ENCODE measurements at places on chromosomes 1 and 21.
A peak's percentile ranks its signal among the peaks of the same experiment; 100 is the strongest.

- no peak for DNase-seq
Measured at GRCh38 chr1:50257940-50258685, 149.4 kb downstream of the ELAVL4 start.

DNA sequence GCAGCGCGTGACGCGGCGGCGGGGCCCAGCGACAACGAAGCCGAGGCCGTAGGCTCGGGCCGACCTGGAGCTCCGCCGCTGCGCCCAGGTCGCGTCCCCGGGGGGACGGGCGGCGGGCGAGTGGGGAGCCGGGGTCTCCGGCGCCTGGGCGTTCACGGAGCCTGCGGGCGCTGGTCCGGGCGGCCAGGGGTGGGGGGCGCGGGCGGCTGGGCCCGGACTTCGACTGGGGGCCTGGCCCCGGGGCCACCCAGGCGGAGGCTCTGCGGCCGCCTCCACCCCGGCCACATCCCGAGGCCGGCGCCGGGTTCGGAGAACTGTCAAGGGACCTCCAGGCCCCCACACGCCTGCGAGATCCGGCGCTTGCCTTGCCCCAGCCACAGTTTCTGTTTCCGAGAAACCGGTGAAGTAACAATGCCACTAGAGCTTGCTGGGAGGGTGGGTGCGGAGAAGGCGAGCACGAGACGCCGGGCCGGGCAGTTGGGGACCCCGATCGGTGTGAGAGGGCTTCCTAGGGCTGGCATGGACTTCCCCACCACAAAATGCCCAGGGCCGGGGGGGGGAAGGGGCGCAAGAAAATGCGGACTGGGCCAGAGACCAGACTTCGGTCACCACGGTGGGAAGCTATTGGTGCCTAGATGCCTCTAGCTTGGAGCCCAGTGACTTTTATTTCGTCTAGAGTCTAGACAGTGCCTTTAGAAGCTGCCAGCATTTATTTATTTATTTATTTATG is 501 bp downstream of the FBXO6 start:
- peak; percentile 48 for DNase-seq

DNA sequence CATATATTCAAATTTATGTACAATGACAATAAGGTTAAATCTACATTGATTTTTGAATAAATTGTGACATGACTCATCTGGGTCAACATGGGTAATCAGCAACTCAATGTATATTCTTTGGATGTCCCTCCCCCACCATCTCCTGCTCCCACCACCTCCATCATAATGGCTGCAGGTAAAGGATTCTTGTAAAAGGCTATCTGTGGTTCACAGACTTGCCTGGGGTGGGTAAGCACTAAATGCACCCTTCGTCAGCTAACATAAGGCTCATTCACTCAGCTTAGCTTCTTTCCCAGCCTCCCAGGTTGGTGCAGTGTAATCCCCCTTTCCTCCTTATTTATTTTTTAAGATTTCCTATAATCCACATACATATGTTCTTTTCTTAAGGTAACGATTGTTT is 355.7 kb upstream of the DPYD start:
- no peak for DNase-seq

DNA sequence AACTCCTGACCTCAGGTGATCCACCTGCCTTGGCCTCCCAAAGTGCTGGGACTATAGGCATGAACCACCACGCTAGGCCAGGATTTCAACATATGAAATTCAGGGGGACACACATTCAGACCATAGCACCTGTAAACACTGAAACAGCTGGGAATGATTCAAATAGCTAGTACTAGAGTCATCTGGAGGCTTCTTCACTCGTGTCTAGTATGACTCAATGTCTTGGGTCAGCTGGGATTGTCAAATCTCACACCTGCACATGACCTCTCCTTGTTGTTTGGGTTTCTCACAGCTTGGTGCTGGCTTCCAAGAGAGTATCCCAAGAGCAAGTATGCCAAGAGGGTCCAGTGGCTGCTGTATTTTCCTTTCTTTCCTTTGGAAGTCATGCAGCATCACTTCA is 75.1 kb downstream of the PGM1 start:
- no peak for DNase-seq

- DNase-seq, result no peak
Measured at GRCh38 chr1:40341491-40342380, 24.6 kb upstream of the COL9A2 start.

DNA sequence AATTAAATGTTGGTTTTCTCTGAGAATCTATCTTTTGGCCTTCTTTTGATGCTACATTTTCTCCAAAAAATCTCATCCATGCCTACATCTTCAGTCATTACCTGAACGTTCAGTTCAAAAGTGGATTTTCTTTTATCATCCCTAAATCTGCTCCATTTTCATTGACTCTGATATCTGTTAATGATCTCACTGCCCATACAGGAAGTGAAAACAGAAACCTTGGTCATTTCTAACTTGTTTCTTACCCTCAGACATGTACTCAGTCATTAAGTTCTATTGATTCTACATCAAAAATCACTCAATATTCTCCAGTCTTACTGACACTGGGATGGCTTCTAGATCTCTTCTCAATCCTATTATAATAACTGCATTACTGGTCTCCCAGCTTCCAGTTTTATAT is 22.7 kb downstream of the PRKACB start:
- no peak for DNase-seq

DNA sequence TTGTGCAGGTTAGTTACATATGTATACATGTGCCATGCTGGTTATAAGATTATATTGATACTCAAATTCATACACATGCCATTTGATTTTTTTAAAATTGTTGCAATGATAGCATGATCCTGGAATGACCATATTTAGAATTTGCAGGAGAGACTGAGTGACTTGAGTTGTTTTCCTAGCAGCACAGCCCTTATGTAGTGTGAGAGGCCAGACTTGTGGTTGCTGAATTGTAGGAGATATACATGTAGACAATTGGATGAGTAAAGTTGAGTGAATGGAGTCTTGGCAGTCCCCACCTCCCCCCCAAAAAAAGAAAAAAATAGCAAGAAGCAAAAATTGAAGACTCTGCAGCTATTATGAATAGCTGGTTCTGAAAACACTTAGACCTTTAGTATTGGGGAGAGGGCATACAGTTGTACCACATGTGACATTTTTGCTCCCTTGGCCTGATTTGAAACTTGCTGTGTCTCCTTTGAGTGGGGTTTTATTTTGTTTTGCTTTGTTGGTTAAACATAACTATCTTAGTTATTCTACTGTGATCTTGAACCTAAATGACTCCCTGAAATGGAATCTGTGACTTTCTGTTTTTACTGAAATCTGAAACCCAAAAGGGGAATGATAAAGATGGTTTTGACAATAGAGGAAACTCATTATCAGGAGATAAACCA is 280.3 kb downstream of the HMCN1 start:
- DNase-seq, result no peak

GRCh38 chr1:117573386-117574023 is 32.3 kb upstream of the TENT5C start:
- DNase-seq, result peak; percentile 27

DNA sequence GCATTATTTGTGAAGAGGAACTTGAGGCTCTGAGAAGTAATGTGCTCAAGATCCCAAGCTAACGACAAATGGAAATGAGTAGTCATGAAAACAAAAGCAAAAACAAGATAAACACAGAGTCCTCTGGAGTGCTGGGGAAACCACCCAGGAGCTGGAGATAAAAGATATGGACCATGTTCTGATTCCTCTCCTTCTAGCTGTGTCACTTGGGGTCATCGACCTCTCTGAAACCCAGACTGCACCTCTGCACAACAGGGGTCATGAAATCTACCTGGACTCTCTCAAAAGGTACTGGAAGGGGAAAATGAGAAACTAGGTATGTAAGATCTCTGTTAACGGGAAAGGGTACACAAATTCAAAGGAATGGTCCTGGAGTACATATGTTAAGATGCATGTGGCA is 6.5 kb downstream of the PGLYRP4 start:
- DNase-seq, result no peak

GRCh38 chr1:20962576-20963258 is 175.6 kb upstream of the HP1BP3 start:
- DNase-seq, result no peak

- DNase-seq, result no peak
Measured at GRCh38 chr1:80540149-80540548, 1260.6 kb upstream of the ADGRL2 start.

DNA sequence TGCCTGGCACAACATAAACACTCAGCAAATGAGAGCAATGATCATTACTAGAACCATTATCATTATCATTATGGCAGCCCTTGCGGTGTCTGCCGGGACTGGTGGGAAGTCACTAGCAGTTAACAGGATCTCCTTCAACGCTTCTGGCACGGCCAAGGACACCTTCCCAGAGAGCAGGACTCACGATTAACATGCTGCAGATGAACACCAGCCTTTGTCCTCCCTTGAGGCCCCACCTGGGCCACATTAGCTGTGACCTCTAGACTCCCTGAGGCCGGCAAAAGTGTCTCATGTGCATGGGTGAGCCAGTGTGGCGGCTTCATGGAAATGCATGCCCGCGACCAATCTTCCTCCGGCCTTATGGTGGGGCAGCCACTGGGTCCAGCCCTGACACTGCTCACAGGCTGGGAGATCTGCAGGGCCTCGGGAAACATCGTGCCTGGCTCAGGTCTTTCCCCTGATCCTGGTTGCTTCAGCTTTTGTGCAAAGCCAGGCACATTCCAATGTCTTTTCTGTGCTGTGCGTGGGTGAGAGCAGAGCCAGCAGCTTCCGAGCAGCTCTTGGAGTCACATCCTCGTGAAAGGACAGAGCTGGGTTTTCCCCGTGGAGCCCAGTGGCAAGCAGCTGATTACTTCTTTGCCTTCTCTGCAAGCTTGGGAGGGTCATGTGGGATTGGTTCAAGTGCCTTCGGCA is 107.3 kb downstream of the HMGB4 start:
- no peak for DNase-seq

DNA sequence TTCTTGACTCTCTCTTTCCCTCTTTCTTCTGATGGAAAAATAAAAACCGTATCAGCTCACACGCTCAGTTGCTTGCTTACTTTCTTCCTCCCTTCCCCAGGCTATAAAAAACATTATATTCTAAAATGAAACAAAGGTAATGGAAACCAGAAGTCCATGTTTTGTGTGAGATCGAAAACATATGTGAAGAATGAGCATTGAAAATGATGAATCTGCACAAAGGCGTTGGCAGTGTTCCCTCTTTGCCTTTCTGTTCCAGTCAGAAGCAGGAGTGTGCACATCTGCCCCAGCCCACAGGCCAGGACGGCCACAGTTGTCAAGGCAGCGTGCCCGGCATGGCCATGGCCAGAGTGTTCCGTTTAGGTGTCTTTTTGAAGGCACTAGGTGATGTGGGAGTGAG is 185.3 kb upstream of the USP24 start:
- DNase-seq, result no peak

DNA sequence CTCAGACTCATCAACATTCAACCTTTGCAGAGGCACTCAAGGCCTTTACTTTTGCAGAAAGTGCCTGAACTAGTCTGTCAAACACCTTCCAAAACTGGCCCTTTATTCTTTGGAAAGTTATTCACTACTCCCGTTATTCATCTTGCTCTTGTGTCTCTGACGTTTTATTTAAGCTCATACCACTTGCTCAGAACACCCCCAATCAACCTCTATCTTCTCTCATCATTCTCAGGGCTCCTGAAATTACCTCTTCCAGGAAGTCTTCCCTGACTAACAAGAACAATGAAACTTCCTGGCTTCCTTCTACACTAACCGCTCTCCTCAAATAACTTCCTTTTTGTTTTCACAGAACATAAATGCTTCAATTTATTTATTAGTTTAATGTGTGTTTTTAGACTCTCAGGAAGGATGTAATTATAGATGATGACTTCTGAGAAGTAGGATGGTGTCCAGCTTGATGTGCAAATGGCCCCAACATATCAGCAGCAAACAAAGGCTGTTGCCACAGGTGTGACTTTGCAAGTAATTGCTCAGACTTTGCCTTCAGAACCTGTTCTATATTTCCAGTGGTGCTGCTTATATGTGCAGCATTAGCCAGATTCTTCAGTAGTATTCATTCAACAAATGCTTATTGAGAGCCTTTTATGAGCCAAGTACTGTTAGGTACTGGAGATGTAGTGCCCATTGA is 22.8 kb upstream of the BATF3 start:
- no peak for DNase-seq

- no peak for DNase-seq
Measured at GRCh38 chr1:197140121-197140520, 6.3 kb downstream of the ASPM start.

GRCh38 chr21:31665397-31665796 is 5.9 kb downstream of the SOD1 start:
- DNase-seq, result peak; percentile 52

DNA sequence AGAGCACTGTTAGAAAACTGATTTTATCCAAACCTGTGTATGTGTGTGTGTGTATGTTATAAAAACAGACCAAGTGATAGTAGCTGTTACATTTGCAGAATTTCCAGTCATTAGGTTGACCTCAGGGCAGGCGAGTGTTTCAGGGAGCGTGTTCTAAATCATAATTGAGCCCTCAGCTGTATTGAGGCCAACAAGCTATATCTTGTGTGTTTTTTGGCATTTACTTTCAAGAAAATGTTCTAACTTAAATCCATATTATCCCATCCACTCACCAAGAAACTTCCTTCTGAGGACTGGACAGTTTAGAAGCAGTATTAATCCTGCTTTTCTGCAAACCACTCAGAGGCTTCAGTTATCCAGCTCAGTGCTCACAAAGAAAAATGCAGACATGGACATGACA is 12.0 kb downstream of the DDAH1 start:
- DNase-seq, result no peak

All from stimulated activated CD4-positive, alpha-beta T cell treated with anti-CD3 and anti-CD28 coated beads, Interleukin-1b, Interleukin-23, amount 100 ng/mL, for 48 hours (primary cell).